Parietal lobe (tissue), 2 donors: ENCODE measurements at places on chromosomes 2 and 18. TPM values are rescaled to one million over a fixed set of nuclear protein-coding genes. Genes with fewer than 3 reads are reported as not detected.

The C2orf15 gene
- 1.6 TPM for total RNA-seq

The KCNIP3 gene
- total RNA-seq, result 15.3 TPM

The SPP2 gene
- total RNA-seq, result not detected

The TCF4 gene
- 1,475 TPM for total RNA-seq

The GALM gene
- total RNA-seq, result 2.2 TPM

The DNER gene
- total RNA-seq, result 93.3 TPM

The IL1A gene
- not detected for total RNA-seq

The ITPRIPL1 gene
- total RNA-seq, result 4.7 TPM

The CPO gene
- not detected for total RNA-seq

The IL36B gene
- not detected for total RNA-seq

The SNORC gene
- total RNA-seq, result 2.8 TPM

The HNMT gene
- total RNA-seq, result 54.1 TPM

The TNS1 gene
- total RNA-seq, result 10.3 TPM
